ENCODE measurements at places on chromosomes 3 and 15.

GRCh38 chr3:73385568-73385967 lies 239.2 kb downstream of the PDZRN3 start:
- no peak for DNase-seq

- DNase-seq = no peak
These were observed 41.4 kb downstream of the MRPS25 start for GRCh38 chr3:15023719-15024118.

- no peak for DNase-seq
These were observed 91.3 kb upstream of the ARHGEF26 start for GRCh38 chr3:154029926-154030325.

DNA sequence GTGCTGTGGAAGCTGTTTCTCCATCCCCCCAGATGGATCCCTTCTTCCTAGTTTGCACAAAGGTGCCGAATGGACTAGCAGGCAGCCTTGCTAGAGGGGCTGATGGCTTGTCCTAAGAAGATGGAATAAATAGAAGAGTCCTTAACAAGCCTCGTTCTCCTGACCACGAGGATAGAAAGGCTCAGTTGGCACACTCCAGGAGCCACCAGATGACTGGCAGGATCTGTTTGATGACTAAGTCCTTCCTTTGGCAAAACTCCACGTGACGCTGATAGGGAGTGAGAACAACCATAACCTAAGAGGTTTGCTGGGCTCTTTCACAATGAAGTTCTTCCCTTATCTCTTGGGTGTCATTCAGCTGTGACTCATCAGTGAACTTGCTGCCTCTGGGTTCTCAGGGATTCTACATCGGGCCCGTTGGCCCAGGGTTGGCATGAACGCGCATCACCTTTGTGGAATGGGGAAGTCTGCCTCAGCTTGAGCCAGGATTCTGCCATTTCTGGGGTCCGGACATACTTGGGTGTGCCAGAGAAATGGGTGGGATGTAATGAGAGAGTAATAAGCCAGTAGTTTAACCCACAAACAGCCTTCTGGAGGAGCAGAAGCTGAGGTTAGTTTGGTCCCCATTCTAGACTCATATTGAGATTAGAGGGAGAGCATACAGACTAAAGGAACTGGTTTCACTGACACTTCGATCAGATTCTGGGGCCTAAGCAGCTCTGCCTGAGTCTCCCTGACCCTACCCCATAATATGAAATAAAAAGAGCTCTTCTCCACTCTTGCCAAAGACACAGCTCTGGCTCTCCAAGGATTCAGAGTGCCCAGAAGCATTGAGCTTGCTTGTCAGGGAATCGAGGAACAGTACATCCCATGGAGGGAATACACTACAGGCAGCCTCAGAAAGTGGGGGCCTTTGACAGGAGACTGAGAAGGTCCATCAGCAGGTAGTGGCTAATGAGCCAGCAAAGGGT lies 2.0 kb upstream of the MELTF start:
- DNase-seq = no peak

GRCh38 chr3:187367561-187368103 lies 553 bp upstream of the RTP4 start:
- DNase-seq = no peak

DNA sequence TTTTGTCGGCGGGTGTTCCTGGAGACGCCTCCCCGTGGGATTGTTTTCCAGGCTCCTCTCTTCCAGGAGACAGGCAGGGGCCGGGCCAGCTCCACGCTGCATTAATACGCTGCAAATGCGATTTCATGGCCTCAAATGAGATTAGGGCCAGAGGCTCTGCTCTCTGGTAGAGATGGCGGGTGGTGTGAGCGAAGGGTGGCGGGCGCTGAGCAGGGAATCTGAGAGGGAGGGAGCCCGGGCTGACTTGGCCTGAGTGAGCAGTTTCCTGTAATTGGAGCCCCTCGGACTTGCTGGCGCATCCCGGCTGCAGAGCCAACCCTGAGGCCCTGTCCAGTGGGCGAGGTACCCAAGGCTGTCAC lies 7.4 kb upstream of the CCDC33 start:
- DNase-seq = no peak

- no peak for DNase-seq
These were observed 393.8 kb downstream of the ZNF385D start for GRCh38 chr3:21357241-21357640.

DNA sequence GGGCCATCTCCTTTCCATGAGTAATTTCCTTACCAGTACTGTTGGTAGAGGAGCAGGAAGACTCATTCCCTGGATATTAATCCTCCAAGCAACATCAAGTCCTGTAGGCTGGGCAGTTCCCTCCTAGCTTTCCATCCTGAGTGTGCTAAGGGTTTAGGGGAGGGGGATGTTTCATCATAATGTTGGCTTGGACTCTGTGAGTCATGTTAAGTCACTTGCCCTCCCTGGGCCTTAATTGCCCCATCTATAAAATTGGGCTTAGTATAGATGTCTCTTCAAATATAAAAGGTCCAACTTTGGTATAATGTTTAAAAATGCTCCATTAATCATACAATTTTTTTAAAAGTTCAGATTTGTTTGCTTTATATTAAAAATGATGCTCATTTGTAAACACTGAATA lies 52.7 kb downstream of the TLE3 start:
- no peak for DNase-seq

DNA sequence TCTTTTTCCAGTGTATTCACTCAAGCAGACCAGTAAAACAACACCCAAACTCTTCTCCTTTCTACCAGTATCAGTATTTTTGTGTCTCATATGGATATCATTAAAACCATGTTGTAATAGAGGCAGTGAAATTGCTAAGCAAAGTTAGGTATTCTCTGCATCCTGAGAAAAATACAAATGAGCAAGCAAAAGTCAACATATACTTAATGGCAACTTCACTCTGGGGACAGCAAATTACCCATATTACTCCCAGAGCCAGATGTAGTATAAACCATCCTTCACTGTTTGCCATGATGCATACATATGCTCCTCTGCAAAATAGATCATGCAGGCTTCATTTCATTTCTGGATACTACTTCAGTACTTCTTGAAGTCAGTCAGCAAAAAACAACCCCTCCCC lies 22.1 kb downstream of the UBA5 start:
- DNase-seq = no peak

DNA sequence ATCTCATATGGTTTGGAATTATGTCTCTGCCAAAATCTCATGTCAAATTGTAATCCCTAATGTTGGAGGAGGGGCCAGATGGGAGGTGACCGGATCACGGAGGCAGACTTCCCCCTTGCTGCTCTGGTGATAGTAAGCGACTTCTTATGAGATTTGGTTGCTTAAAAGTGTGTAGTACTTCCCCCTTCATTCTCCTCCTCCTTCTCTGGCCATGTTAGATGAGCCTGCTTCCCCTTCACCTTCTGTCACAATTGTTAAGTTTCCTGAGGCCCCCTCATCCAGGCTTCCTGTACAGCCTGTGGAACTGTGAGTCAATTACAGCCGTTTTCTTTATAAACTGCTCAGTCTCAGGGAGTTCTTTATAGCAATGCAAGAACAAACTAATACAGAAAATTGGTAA lies 51.1 kb downstream of the NEDD4 start:
- DNase-seq = no peak

GRCh38 chr3:32193101-32193500 lies 45.4 kb upstream of the CMTM8 start:
- DNase-seq = no peak

- DNase-seq = no peak
These were observed 816 bp upstream of the ACAN start for GRCh38 chr15:88802250-88802990.

GRCh38 chr3:11379824-11380701 lies 107.9 kb downstream of the ATG7 start:
- no peak for DNase-seq

DNA sequence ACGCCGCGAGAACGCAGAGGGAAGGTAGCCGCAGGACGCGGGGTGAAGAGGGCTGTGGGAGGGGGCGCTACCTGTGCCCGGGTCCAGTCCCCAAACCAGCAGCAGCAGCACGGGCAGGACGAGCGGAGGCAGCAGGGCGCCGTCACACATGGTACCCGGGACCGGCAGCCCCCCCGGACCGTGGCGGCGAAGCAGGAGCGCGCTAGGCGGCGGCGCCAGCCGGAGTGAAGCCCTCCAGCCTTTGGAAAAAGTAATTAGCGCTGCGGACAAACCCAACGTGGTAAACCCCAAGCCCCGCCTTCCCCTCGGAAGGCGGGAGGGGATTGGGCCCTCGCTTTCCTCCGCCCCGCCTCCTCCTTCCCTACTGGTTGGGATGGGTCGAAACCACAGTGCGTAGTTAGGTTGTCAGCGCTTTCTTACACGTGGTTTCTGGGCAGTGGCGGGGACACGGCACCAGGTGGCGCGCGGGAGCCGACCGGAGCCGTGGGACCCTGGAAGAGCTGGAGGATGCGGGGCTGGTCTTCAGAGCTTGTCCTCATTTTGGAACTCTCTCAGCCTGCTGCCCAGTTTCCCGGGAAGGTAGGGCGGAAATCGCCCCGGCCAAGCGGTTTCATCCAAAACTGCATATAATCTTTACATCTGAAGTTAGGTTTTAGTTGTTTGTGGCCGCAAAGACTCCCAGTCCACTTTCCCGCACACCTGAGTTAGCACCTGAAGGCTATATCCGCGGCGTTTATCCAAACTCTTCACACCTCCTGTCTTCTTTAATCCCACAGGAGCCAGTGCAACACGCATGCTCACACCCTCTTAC lies at the start of gene ADAMTS17:
ADAMTS17 (minus strand) TSS at position 226 of the 811 bp plus-strand sequence; CDS start at position 150, 76 bp downstream.
- DNase-seq = peak; percentile 93

DNA sequence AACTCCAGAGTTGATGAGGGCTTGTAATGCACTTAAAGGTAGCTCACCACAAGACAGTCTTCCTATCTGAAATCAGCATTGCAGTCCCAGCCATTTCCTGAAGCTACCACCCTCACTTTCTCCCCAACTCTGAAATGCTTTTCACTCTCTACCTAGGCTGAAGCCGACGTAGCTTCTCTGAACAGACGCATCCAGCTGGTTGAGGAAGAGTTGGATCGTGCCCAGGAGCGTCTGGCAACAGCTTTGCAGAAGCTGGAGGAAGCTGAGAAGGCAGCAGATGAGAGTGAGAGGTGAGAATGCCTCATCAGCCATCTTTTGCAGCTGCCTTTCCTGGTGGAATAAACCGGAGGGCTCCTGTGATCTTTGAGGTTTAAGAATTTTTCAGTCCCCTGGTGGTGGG lies 14.3 kb downstream of the TPM1 start:
- DNase-seq = no peak

Data from T follicular helper cell (primary cell).